ENCODE measurements at places on chromosomes 7 and 10. TPM values are rescaled to one million over a fixed set of nuclear protein-coding genes. Genes with fewer than 3 reads are reported as not detected.

- no peak for DNase-seq
Observed at GRCh38 chr7:92723205-92723604, 113.2 kb downstream of the CDK6 start.

DNA sequence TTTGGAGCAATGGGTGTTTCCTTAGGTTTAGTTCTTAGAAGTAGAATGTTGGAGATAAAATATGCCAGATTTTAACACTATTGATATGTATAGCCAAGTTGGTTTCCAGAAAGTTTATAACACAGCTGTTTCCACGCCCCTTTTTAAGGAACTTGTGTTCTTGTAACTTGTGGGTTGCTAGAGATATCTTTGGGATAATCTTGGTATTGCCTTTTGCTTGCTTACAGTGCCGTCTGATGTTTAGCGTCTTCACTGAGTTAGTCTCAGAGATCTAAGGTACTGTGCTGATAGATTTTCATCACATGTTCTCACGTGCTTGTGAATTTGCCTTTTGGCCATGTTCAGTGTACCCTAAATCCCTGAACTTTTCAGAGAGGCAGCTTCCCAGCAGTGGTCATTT is 12.4 kb downstream of the TMEM248 start:
- DNase-seq: no peak

DNA sequence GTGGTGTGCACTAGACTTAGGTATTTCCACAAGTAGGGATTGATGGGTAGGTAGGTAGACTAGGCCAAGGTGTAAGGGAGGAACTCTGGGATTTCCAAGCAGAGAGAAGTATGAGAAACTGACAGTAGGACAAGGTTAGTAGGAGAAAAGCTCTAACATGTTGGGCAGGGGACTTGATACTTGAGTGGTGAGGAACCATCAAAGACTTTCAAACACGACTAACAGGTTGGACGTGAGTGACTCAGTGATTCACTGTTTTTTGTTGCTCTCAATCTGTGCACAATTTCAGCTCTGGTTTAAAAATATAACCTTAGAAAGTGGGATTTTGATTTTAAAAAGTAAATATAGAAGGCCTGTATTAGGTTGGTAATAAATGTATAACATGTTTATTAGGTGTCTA is 44.4 kb downstream of the KLHDC10 start:
- DNase-seq: no peak

FBH1 gene
- total RNA-seq: 39.8 TPM

CALCR gene
- not detected for total RNA-seq

DNA sequence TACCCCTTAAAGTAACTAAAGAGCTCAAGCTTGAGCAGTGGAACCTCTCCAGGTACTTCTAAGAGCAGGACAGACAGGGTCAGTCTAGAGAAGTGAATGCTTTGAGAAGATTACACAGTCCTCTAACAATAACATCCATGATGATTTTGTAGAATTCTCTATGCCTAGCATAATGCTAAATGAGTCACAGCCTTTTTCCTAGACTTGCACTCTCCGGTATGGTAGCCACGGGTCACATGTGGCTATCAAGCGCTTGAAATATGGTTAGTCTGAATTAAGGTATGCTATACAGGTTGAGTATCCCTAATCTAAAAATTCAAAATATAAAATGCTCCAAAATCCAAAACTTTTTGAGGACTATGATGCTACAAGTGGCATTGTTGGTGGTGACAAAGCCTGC is 166.6 kb upstream of the MKLN1 start:
- no peak for DNase-seq

GRCh38 chr10:77801474-77802161 is 124.9 kb downstream of the DLG5 start:
- DNase-seq: no peak

DNA sequence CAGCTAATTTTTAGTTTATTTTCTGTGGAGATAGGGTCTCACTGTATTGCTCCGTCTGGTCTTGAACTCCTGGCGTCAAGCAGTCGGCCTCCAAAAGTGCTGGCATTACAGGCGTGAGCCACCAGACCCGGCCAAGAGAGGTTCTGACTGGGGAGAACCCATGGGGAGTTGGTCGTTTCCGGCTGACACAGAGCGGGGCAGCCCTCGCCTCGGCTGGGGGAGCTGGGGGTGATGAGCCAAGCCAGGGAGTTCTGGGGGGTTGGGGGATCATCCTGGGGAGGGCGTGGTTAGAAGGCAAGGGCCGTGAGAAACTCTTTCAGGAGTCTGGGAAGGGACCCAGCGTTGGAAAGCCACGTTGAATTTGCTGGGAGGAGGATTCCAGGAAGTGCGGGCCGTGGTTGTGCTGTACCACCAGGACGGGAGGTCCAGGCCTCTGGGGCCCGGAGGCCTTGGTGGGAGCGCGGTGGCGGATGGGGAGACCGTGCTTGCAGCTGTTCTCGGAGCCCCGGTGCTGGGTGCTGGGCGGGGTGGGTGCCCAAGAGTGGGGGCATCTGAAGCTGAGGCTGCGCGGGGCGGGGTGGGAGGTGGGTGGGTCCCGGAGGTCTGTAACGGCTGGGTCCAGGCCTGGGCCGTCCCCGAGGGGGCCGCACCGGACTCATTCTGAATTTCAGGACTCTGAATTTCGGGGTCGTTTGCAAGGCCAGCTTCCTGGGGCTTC is 8.4 kb upstream of the ZNF853 start:
- no peak for DNase-seq

SPDYE16 gene
- total RNA-seq: not detected

RRP12 gene
- 9.2 TPM for total RNA-seq

- DNase-seq: no peak
Observed at GRCh38 chr7:39375874-39376190, 190.4 kb upstream of the YAE1 start.

DNA sequence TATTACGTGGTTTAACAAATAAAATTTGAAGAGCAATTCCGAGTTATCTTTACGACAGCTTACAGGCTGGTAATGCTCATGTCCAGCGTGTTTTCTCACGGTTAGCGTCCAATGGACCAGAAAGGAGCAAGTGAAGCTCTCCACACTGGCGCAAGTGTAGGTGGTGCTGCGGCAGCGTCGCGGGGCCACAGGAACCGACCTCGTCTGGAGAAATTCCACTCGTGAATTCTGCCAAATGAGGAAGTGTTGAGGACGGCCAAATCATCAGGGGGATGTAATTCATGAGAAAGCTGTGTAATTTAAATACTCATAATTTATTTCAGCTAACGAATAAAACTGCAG is 350 bp upstream of the ZNF37A start:
- DNase-seq: no peak

DNA sequence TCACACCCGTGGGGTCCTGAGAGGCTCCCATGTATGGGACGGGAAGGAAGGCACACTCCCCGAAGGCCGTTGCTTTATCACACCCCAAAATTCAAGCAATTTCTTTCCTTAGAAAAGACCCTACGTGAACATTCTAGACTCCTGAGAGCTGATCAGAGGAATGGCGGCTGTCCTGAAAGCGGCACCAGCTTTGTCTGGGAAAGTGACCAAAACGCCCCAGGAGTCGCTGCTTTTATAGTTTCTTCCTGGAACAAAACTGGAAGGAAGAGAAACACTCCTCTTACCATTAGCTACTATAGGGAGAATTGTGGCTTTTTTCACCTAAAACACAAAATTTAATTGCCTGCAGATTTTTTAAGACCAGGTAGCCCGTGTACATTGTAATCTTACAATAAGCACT is 261.8 kb upstream of the RNF32 start:
- DNase-seq: no peak

LIPM gene
- total RNA-seq: not detected

CPN1 gene
- total RNA-seq: not detected

DNA sequence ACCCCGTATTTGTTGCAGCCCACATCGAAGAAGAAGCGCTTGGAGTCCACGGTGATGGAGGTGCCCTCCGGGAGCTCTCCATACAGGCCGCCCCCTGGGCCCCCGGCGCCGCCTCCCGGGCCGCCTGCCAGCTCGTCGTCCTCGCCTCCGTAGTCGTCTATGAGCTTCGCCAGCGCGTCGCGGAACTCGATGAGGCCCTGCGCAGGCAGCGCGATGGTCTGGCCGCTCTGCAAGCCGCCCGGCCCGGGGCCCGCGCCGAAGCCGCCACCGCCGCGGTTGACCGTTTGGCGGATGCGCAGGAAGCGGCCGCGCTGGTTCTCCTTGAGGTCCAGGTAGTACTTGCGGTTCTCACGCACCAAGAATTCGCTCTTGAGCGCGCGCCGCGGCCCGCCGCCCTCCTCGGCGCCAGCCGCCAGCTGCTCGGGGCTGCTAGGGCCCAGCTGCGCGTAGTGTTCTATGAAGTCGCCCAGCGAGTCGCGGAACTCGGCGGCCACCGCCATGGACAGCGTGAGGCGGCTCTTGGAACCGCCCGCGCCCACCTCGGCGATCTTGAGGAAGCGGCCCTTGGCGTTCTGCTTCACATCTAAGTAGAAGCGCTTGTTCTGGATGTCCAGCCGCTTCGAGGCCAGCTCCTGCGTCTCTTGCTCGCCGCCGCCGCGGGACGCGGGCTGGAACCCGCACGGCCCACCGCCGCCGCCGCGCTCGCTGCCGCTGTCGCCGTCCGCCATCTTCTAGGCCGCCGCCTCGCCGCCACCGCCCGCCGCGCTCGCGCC is 523 bp downstream of the PURB start:
- peak; percentile 21 for DNase-seq

GRCh38 chr7:108592646-108593201 is 23.1 kb downstream of the DNAJB9 start:
- DNase-seq: peak; percentile 12

GRCh38 chr10:22210267-22210666 is 7.5 kb downstream of the EBLN1 start:
- DNase-seq: no peak

DNA sequence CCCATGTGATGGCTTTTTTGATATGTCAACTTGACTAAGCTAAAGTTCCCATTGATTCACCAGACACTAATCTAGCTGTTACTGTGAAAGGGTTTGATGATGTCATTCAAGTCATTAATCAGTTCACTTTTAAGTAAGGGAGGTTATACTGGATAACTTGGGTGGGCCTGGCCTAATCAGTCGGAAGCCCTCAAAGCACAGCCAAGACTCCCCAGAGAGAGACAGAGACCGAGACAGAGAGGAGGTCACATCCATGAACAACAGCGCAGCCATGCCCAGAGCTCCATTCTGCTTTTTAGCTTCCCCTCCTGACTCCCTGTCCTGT is 103.4 kb downstream of the TRIL start:
- DNase-seq: no peak

DNA sequence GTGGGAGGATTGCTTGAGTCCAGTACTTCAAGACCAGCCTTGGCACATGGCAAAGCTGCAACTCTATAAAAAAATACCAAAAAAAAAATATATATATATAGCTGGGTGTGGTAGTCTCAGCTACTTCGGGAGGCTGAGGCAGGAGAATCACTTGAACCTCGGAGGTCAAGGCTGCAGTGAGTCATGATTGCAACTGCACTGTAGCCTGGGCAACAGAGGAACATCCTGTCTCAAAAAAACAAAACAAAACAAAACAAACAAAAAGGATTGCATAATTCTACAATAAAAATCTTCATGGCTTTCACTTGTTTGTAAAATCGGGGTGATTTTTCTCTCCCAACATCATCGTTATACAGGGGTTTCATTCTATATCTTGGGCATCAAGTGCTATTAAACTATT is 35.1 kb downstream of the GUSB start:
- DNase-seq: no peak

PTPRZ1 gene
- total RNA-seq: 250 TPM

IQCE gene
- total RNA-seq: 22.3 TPM

DNA sequence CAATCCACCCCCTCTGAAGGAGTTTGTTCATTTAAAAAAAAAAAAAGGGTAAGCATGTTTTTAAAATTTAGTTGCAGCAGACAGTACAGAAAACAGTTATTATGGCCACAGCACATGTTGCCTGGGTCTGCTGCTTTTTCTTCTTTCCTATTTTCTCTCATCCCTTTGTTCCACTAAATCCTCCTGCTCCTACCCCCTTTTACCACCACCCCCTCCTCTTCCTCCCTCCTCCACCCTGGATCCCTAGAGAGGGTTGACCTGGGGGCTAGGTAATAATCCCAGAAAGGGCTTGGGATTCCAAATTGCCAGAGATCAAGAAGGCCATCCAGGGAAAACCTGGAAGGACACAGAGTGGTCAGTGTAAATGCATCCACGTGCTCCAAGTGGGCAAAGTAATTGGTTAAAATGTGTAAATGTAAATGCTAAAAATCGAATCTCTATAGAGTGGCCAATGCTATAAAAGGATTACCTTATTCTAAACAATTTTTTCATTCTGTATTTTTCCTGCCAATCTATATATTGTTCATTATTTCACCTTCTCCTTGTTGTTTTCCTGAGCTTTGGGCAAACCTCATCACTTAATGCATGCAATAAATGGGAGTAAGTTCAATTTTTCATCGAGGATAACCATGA is 89.0 kb upstream of the PIK3CG start:
- no peak for DNase-seq

DNA sequence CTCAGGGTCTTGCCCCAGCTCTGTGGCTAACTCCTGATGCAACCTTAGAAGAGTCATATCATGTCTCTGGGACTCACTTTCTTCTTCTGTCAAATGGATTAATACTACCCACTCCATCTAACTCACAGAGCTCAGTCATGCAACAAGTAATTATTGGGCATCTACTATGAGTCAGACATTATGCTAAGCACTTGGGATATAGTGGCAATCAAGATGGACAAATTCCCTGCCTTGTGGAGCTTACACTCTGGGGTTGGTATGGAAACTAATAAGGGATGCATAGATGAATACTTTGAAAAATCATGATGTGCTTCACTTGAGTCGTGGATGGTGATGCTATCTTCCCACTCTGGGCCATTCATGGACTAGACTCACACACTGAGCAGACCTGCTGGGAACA is 88.9 kb downstream of the KCNMA1 start:
- no peak for DNase-seq

Data from occipital lobe (tissue), 3 donors.